ENCODE measurements at places on chromosomes 3 and 15.
A peak's percentile ranks its signal among the peaks of the same experiment; 100 is the strongest.

- DNase-seq: no peak
These were observed 166.5 kb upstream of the THRB start for GRCh38 chr3:24661175-24661584.

DNA sequence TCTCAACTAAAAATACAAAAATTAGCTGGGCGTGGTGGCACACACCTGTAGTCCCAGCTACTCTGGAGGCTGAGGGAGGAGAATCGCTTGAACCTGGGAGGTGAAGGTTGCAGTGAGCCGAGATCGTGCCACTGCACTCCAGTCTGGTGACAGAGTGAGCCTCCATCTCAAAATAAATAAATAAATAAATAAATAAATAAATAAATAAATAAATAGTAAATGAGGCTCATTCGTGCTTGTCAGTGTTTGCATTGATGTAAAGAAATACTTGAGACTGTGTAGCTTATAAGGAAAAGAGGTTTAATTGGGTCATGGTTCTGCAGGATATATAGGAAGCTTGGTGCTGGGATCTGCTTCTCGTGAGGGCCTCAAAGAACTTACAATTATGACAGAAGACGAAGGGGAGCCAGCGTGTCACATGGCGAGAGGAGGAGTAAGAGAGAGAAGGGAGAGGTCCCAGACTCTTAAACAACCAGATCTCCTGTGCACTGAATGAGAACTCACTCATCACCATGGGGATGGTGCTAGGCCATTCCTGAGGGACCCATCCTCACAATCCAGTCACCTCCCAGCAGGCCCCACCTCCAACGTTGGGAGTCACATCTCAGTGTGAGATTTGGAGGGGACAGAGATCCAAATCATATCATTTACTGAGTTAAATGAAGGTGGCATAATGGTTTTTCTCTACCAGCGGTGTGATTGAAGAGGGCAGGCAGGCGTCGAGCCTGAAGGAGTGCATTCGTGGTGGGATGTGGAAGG, 104.5 kb downstream of the FNDC3B start:
- DNase-seq: no peak

DNA sequence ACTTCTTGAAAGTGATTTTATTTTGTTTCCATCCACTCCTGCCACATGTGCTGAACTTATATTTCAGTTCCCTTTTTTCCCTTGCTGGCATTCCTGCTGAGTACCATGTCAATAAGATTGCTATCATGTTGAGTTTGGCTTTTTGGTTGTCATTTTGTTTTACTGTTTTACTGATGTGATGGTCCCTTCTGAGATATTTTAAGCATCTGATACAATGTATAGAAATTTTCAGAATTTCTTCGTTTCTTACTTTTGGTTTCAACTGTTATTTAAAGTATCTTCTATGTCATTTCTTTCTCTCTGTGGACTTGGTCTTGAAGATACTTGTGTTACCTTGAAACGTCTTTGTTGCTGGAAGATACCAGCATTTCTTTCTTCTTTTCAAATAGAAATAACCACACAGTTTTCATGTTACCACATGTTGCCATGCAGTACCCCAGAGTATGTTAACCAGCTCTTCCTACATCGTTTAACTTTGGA, 14.1 kb downstream of the SIDT1 start:
- DNase-seq: no peak

DNA sequence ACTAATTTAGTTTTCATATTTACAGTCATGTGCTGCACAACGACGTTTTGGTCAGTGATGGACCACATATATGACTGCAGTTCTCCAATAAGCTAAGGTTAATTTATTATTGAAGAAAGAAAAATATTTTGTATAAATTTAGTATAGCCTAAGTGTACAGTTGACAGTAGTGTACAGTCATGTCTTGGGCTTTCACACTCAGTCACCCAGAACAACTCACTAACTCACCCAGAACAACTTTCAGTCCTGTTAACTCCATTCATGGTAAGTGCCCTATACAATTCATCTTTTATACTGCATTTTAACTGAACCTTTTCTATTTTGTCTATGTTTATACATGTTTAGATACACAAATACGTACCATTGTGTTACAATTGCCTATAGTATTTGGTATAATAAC, 3.8 kb upstream of the GABRR3 start:
- no peak for DNase-seq

GRCh38 chr3:87982421-87982820, 76.4 kb downstream of the CGGBP1 start:
- DNase-seq: no peak

DNA sequence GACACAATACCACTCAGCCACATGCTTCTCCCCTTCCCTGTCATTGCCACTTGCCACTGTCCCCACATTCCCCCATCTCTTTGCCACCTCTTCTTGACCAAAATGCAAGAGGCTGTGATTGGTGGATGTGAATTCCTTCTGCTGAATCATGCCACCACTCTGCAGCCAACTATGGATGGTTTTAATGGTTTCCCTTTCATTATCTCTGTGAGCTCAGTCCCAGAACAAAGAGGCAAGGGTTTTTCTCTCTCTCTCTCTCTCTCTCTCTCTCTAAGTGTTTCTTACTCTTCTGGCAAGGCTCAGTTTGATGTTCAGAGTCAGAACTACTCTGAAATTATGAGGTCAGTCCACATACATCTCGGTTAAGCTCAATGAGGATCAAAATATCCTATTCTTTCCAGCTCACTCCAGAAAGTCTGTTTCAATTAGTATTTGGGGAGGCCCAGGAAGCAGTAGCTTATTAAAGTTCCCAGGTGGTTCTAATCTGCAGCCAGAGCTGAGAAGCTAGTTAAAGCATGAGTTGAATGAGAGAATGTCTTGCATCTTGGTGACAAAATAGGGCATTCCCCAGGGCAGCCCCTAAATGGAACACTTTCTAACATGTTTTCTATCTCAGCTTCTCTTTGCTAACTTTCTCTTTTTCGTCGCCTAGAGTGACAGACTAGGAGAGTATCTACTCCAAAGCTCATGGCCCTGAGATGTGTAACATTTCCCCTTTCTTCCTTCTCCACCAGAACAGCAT, 8.5 kb upstream of the ILDR1 start:
- DNase-seq: no peak

GRCh38 chr3:177646749-177647148, 449.5 kb upstream of the TBL1XR1 start:
- DNase-seq: no peak

GRCh38 chr3:184524981-184525336, 36.6 kb upstream of the EPHB3 start:
- peak; percentile 15 for DNase-seq

GRCh38 chr3:14007006-14007405, 117.7 kb downstream of the CHCHD4 start:
- no peak for DNase-seq

- DNase-seq: no peak
These were observed 190.8 kb upstream of the CNTN4 start for GRCh38 chr3:1907911-1908310.

GRCh38 chr15:31387479-31388118, 61.0 kb downstream of the KLF13 start:
- DNase-seq: no peak

GRCh38 chr3:9749645-9750555, at the start of gene OGG1:
OGG1 (plus strand) TSS chr3:9749952; CDS start chr3:9750287, 335 bp downstream.
- peak; percentile 93 for DNase-seq

GRCh38 chr3:966341-966740, 126.5 kb upstream of the CNTN6 start:
- no peak for DNase-seq

GRCh38 chr3:16332904-16333426, 68.0 kb downstream of the OXNAD1 start:
- no peak for DNase-seq
